ENCODE measurements at places on chromosomes 3 and 15.

- DNase-seq, result no peak
Measured at GRCh38 chr15:60656041-60656440, 177.1 kb upstream of the ICE2 start.

DNA sequence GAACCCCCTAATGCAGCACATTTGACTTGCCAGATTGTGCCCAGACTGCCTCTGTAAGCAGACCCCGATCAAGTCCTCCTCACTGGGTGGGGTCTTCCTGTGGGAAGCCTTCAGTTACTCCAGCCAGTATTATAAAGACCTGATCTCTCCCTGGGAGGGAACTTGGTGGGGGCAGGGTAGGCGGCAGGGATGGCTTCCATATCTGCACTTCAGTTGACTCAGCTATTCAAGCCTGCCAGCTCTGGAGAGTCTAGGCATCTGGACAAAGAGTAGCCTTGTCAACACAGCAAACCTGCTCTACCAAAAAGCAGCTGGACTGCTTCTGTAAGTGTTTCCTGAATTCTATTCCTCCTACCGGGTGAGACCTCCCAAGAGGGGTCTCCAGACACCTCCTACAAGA is 21.0 kb upstream of the SLC25A38 start:
- DNase-seq, result no peak

GRCh38 chr3:95327478-95327877 is 1264.6 kb downstream of the NSUN3 start:
- no peak for DNase-seq

DNA sequence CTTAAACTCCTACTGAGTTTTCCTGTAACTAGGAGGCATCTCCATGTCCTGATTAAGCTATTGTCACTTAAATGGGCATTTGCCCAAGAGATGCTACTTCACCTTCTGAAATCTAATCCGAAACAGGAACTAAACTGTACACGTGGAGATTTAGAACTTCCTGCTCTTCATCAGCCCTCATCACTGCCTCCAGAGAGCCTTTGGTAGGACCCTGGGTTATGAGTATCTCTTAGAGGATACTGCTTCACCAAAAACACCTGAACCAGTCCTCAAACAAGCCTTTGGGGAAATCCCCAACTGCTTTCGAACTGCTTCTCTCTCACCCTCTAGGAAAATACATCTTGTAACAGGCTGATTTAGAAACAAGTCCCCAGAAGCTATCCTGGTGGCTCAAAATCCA is 320.3 kb downstream of the GAP43 start:
- DNase-seq, result no peak

DNA sequence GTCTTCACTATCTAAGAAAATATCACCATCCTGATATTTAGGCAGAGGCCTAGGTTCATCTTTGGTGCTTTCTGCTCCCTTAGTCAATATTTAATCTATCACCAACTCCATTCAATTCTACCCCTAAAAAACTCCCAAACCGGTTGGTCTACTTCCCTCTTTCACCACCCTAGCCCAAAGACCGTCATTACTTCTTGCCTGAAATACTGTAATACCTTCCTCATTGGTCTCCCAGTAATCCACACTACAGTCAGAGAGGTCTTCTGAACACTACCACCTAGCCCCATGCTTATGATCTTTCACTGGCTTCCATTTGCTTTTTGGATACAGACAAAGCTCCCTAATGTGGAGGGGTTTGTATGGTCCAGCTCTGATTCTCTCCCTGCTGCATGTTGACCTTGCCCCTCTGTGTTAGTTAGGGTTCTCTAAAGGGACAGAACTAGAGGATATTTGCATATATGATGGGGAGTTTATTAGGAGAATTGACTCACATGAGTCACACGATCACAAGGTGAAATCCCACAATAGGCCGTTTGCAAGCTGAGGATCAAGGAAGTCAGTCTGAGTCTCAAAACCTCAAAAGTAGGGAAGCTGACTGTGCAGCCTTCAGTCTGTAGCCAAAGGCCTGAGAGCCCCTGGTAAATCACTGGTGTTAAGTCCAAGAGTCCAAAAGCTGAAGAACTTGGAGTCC is 36.4 kb upstream of the ATP2C1 start:
- DNase-seq, result no peak

DNA sequence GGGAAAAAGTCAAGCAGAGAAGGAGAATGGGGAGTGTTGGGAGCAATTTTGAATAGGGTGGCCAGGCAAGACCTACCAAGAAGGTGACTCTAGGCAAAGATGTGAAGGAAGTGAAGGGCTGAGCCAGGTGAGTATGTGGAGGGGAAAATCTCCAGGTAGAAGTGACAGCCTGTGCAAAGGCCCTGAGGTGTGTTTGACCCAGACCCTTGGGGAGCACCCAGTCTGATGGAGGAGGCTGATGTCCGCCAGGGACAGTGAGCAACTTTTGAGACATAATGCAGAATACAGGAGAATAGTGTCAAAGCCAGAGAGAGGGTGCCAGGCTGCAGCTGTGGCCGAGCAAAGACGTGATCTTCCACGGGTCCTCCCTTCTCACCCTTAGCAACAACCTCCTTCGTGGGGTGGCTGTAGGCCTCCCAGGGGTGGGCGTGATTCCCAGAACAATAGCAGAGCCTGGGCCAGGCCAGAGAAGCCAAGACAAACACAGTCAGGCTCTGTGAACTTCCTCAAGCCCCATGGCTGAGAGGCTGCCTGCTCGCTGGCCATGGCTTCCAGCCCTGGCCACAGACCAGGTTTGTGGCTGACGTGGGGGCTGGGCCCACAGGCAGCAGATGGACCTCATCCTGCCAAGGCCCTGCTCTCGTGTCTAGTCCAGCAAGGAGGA is 58.1 kb downstream of the SLC6A6 start:
- DNase-seq, result no peak

- no peak for DNase-seq
Measured at GRCh38 chr3:86175593-86176444, 815.1 kb downstream of the VGLL3 start.

- DNase-seq, result peak; percentile 56
Measured at GRCh38 chr3:196292286-196292923, 4.9 kb upstream of the PCYT1A start.

- peak; percentile 78 for DNase-seq
Measured at GRCh38 chr3:127754411-127755304, 67.7 kb downstream of the MGLL start.

DNA sequence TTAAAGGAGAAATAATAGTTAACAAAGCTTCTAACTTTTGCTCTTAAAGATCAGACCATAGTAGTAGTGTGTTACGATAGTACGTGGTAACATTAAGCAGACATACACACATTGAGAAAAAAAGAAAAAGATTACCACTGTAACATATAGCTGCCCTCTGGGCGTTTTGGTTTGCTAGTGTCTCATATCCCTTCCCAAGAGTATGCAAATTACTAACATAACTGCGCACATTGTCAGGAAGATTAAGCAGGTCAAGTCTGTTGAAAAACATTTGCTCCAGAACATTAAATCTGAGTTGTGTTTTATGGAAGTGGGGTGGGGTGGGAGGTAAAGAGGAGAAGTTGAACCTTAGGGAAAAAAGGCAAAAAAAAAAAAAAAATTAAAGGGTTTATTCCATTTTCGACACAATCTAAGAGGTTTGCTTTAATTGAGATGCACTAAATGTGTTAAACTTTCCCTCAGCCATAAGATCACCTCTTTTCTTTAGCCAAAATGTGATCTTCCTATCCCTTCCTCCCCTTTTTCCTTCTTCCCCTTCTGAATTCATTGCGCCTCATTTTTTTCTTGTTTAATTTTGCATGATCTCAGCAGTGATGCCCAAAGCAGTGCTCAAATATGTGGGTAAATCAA is 1.5 kb upstream of the LRIG1 start:
- no peak for DNase-seq

DNA sequence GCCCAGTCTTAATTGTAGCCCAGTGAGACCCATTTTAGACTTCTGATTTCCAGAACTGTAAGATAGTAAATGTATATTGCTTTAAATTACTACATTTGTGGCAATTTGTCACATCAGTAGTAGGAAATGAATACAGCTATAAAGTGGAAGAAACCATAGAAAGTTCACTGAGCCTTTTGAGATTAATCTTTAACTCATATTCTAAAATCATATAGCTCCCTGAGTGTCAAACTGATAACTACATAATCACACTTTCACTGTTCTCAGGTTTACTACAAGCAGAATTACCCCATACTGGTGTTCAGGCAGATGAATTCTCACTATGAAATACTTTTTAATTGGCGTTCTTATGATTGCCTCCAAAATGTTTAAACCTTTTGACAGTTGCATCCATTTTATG is 42.8 kb downstream of the CNTN4 start:
- DNase-seq, result no peak

DNA sequence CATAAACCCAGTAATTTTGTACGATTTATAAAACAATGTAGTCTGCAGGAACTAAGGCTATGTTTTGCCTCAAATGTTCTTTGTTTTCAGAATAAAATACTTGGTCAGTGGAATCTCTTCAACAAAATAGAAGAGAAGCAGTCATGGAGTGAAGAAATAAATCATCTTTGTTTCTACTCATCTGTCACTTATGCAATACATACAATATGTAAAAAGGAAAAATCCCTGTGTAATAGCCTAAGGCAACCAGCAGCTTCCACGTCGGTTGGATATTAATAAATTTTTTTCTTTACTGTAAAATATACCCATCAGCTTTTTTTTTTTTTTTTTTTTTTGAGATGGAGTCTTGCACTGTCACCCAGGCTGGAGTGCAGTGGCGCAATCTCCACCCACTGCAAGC is 5.2 kb upstream of the WDR5B start:
- no peak for DNase-seq

GRCh38 chr15:97563516-97563915 is 397.0 kb upstream of the ARRDC4 start:
- DNase-seq, result no peak

DNA sequence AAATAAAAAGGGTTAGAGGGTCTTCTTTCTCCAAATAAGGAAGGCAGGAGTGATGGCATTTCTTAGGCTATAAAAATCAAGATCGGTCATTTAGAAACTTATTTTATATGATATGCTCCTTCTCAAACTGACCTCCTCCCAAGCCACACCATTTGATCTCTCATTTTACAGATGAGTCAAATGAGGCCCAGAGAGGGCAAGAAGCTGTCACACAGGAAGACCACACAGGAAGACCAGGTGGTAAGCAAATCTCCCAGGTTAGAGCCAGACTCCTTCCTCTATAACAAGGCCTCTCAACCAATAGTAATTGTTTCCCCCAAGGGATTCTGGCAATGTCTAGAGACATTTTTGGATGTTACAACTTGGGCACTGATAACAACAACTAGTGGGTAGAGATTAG is 13.8 kb downstream of the TLE3 start:
- DNase-seq, result no peak

- DNase-seq, result no peak
Measured at GRCh38 chr15:64361259-64361658, 5.3 kb upstream of the CSNK1G1 start.

GRCh38 chr15:60536314-60536713 is 57.4 kb upstream of the ICE2 start:
- no peak for DNase-seq

DNA sequence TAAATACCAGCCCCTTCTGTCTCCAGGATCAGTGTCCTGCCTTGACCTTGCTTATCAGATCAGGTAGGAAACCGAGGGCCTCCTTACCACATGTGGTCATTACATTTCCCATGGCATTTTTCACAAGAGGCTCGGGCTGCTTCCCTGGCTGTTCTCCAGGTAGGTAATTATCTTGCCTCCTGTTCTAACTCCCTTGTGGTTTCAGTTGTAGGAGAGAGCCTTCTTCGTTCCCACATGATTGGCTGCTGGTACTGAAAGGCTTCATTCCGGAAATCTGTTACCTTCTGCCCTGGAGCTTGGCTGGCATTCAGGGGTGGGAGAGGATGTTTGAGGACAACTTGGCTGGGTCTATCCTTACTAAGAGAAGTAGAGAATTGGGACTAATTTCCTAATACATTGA is 46.8 kb upstream of the RORA start:
- DNase-seq, result no peak

- no peak for DNase-seq
Measured at GRCh38 chr3:37942646-37943045, 47.9 kb upstream of the VILL start.

- DNase-seq, result no peak
Measured at GRCh38 chr3:134353171-134353825, 20.9 kb downstream of the AMOTL2 start.

GRCh38 chr3:191414286-191414685 is 46.7 kb upstream of the PYDC2 start:
- DNase-seq, result no peak

- DNase-seq, result no peak
Measured at GRCh38 chr3:195524171-195524896, 18.8 kb downstream of the PPP1R2 start.

DNA sequence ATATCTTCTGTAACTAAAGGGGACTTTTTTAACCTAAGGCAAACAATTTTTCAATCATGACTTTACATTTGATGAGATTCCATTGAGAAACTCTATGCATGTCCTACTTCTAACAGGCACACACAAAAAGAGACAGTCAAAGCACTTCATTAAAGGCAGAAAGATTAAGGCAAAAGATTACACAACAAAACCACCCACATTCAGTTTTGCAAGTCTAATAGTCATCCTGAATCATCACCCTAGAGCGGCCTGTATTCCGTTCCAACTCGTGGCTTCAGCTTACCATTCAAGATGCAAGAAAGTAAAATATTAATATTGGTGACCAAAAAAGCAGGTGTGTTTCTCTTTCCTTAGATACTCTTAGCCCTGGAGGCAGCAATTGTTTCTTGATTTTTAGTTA is 205.9 kb downstream of the P3H2 start:
- no peak for DNase-seq
